GDM1 (cell line): ENCODE measurements at places on chromosomes 3 and 15.

DNA sequence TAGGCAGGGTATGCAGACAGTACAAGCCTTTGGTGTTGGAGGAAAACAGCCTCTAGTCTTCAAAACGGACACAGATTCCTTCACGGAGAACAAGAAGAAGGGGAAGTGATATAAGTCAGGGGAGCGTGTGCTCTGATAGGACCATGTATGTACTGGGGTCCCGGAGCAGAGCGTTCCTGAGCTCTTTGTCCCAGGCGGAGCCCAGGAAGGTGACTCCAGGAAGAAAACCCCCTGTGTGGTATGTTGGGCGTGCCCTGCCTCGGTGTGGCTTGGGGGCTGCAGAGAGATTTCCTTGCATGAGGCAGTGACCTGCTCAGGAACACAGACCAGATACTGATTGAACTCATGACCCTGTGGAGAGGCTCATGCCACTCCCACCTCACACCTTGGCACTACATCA, 21.7 kb downstream of the MELTF start:
- DNase-seq: no peak

DNA sequence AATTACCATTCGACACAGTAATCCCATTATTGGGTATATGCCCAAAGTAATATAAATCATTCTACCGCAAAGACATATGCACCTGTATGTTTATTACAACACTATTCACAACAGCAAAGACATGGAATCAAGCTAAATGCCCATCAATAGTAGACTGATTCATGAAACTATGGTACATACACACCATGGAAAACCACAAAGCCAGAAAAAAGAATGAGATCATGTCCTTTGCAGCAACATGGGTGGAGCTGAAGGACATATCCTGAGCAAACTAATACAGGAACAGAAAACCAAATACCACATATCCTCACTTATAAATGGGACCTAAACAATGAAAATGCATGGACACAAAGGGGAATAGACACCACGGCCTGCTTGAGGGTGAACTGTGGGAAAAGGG, 11.1 kb upstream of the MCF2L2 start:
- no peak for DNase-seq

DNA sequence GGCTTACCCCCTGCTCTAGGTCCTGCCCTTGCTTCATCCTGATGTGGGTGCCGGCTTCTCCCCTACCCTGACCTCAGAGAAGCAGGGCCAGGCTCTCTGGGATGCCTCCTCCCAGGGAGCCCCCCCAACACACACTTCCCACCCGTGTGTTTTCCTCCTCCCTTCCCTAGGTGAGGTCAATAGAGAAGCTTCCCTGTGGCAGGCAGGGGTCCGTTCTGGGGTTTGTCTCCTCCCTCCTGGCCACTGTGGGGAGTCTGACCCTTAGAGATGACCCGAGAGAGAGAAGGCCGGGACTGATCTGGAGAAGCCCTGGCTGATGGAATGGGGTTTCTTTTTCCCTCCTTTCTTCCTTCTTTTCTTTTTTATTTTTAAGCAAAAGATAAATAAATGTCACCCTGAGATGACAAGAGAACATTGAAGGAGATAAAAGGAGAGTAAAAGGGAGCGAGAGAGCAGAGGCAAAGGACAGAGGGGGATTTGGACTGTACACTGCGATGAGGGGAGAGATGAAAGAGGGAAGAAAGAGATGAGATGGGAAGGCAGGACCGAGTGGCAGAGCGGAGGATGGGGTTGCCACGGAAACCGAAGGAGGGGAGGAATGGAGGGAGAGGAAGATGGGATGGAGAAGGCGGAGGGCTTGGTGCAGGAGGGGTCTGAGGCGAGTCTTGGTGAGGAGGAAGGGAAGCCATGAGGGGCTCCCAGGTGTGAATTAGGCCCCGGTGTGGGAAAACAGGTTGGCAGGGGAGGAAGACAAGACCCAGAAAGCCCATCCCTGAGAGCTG, 48.4 kb downstream of the IDH2 start:
- no peak for DNase-seq

- no peak for DNase-seq
Observed at GRCh38 chr3:126616931-126617330, 38.0 kb downstream of the TXNRD3 start.

DNA sequence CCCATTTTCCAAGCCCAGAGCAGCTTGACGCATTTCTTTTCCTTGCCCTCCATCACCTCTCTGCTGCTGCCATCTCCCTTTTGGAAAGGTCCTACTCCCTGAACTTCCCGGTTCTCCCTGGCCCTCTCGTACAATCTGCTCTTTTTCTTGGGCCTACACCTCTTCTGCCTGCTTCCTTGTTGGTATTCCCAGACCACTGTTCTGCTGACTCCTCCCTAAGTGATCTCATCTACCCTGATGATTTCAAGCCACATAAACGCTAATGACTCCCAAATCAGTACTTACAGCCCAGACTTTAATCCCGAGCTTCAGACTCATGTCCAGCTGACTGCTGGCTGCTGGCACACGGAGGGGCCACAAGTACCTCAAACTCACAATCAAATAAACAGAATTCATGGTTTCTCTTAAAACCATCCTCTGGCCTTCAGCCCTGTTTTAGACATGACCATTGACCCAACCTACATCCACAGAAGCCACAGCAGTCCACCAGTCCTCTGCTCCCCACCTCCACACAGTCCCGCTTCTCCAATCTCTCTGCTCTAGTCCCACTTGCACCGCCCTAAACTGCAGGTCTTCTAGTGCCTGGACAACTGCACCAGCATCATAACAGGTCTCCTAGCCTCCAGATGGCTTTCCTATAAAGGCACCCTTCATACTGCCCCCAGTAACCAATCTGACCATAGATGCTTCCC, 57.6 kb downstream of the AAGAB start:
- DNase-seq: no peak

- DNase-seq: no peak
Observed at GRCh38 chr3:72205297-72205826, 420.4 kb upstream of the PROK2 start.

DNA sequence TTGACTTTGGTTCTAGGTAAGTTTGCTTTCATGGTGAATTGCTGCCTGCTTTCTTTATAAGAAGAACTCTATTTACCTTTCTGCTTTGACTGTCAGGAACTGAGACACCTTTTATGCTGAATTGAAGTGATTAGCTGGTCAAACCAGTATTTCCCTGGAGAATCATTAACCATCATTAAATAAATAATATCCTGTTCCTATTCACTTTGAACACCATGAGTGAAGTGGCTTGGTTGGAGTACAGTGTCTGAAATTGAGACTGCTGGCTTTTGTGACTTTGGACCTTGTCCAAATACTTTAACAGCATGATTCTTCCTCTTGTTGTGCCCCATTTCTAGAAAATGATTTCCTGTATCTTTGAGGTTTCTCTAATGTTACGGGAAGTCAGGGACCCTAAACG, 5.6 kb upstream of the TMEM62 start:
- DNase-seq: no peak

GRCh38 chr3:129530251-129530791, 1.9 kb downstream of the RHO start:
- DNase-seq: no peak

DNA sequence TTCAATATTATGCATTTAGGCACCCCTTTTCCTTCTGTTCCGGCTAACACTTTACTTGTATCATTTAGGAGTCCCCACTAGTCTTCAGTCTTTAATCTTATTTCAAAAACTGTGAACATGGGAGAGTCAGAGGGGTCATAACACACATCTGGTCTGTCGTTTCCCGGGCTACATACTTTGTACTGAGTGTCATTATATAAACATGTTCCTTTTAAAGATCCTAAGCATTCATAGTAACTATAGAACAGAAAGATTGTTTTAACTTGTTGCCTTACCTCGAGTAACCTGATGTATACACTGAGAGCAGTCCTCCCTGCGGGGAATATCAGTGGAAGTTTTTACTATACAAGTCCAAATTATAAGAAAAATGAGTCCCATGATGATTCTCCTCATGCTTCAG, 78.2 kb upstream of the VEPH1 start:
- DNase-seq: no peak

GRCh38 chr15:76198456-76199105, 112.7 kb downstream of the ETFA start:
- DNase-seq: no peak

DNA sequence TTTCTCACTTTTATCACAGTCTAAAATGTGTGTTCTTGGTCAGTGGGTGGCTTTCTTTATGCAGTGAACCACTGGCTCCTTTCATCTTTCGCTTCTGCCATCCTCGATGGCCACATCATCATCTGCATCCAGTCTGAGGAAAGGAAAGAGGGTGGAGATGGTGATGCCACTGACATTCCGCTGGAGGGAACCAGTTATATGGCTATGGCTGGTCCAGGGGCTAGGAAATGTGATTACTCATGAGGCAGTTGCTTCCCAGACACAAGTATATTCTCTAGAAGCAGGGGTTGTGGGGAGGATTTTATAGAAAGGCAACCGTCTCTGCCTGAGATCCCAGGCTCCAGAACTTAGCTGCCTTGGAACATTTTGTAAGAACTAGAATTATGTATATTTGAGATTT, 246.7 kb upstream of the AZI2 start:
- DNase-seq: no peak

DNA sequence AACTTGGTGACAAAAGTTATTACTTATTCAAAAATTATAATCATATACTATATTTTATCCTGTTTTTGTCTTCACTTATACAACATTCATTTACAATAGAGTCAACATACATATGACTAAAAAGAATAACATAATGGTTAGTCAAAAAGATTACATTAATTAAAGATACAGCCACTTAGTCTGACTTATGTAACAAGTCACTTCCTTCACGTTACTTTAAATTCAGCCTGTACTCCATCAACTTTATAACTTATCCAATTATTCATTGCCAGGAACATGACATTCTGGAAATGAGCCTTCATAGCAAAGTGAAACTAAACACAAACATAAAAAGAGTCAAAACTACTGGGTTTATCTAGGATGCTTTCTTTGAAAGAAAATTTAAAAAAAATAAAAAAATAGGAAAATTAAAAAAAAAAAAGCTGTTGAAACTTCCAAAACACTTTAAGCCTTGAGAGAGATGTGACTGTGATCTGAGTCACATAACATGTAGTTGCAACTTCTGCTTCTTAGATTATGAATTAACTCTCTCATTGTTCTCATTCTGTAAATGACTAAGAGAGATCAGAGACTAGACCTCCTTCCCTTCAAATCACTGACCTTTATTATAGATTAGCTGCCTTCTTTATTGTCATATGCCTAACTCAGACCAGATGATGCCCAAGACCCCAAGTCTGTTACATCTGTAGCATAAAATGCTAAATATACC, 107.8 kb downstream of the MYRIP start:
- no peak for DNase-seq

GRCh38 chr15:68699124-68699880, 120.5 kb downstream of the CORO2B start:
- no peak for DNase-seq

DNA sequence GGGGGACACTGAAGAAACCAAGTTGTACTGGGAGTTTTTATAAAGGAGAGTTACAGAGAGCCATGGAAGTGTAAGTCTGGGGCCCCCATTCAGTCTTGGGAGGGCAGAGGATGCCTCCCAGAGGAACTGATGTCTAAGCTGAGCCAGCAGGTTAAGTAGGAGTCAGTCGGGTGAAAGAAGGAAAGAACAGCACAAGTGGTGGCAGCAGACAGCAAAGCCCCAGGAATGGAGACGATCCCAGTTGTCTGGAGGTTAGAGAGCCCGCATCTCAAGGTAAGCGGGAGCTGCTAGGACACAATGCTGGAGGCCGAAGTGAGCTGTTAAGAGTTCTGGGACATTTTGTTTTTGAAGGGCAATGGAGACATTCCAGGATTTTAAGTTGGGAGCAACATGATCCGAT, 88.8 kb downstream of the TAMM41 start:
- DNase-seq: no peak

DNA sequence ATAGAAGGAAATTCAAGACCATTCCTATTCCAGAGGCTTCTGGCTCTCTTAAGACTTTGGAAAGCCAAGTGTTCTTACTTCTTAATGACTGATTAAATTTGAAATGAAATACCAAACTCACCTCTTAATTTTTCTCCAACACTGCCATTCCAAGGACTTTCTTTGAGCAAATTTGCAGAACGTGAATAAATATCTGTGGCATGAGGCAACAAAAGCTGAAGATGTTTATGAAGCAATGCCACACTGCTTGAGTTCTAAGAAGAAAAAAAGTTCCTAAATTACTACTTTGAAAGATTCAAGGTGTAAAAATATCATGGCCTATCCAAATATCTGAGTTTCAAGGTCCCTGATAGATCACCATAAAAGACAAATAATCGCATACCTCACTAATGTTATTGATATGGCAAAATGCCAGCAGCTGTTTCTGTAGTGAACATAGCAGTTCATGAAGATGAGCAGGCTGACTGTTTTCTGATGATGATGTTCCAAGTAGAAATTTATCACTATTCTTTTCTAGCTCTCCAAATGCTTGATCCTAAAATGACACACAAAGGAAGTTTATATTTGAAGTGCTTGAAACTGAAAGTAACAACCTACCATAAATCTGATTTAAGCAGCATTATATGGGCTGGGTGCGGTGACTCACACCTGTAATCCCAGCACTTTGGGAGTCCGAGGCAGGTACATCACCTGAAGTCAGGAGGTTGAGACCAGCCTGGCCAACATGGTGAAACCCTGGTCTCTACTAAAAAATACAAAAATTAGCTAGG, 104.4 kb downstream of the HERC1 start:
- no peak for DNase-seq

DNA sequence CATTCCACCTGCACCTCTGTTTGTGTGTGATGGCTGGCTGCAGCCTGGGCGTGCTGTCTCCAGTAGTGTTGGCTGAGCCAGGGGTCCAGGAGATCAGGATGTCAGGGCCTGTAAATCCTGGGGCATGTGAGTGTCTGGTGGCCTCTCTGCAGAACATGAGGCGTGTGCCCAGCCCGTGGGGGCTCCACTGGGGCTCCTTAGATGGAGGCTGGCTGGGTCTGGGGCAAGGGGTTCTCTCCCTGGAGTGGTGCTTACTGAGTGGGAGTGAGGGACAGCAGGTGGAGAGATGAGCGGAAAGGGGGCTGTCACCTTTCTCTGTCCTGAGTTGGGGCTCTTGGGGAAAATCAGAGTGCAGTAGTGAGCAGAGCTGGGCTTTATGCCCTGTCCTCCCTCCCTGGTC, 152.2 kb downstream of the CHDH start:
- DNase-seq: no peak

- no peak for DNase-seq
Observed at GRCh38 chr3:69353088-69353478, 32.8 kb downstream of the FRMD4B start.

- DNase-seq: no peak
Observed at GRCh38 chr3:127107491-127108375, 85.2 kb upstream of the PRR23E start.

DNA sequence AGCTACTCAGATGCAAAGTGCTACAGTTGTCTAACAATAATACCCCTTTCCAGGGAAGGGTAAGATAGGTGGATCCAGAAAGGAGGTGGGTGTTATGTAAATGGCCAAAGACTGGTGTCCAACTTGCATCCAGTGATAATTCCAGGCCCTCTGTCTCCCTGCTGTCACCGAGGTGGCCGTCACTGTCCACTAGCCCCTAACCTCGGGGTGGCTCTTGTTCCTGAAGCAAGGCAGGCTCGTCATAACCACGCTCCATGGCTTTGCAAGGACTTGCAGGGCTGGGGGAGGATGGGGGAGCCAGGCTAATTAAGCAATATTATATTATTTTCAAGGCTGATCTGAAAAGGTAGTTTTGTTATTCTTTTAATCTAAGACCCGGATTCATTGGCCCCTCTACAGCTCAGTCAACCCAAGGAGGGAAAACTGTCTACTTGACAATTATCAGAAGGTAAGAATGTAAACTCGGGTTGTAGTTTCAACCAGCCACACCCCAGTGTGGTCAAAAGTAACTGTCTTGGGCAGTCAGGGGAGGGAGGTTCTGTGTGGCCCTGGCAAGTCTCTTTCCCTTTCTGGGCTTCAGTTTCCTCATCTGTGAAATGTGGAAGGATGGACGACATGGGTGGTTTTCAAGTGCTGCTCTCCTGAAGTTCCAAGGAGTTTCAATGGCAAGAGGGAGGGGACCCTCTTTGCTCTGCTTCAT, 220.1 kb upstream of the BHLHE40 start:
- DNase-seq: no peak
